ENCODE measurements at places on chromosomes 4 and X. TPM values are rescaled to one million over a fixed set of nuclear protein-coding genes. Genes with fewer than 3 reads are reported as not detected.

TNIP3 gene
- 1.5 TPM for total RNA-seq

DKK2 gene
- 0.87 TPM for total RNA-seq

GAGE12C gene
- not detected for total RNA-seq

GPR101 gene
- not detected for total RNA-seq

USP9X gene
- total RNA-seq = 43.5 TPM

FAM47E gene
- 3.9 TPM for total RNA-seq

KANTR gene
- 2.4 TPM for total RNA-seq

FAM9B gene
- not detected for total RNA-seq

SMIM10 gene
- 7.6 TPM for total RNA-seq
